ENCODE measurements at places on chromosomes 12 and 14. TPM values are rescaled to one million over a fixed set of nuclear protein-coding genes. Genes with fewer than 3 reads are reported as not detected.

- no peak for DNase-seq
These were observed 458.4 kb upstream of the RGS6 start for GRCh38 chr14:71473843-71474242.

GRCh38 chr14:102217987-102218421, 78.3 kb downstream of the WDR20 start:
- no peak for DNase-seq

GRCh38 chr14:92668276-92668973, 80.0 kb downstream of the LGMN start:
- no peak for DNase-seq

Gene MGST1
- total RNA-seq = 125 TPM

- no peak for DNase-seq
These were observed 18.1 kb upstream of the C12orf42 start for GRCh38 chr12:103513875-103514274.

DNA sequence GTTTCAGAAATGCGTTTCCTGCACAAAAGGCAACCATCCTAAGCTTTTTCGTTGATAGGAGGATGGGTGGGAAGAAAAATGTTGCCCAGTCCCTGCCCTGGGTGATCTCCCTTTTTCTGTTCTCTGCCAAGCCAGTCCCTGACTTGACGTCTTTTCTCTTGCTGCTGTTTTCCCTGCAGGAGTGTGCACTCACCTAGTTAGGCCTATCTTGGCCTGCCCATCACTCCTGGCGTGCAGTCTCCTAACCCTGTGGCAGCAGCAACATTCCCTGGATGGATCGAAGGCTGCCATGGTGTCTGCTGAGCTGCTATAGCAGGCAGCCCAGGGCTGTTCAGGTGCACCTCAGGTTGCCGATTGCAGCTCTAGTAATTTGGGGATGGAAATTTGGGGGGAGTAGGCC, 1.2 kb downstream of the UNC119B start:
- no peak for DNase-seq

GRCh38 chr12:116122628-116123027, 154.9 kb downstream of the MED13L start:
- DNase-seq = no peak

DNA sequence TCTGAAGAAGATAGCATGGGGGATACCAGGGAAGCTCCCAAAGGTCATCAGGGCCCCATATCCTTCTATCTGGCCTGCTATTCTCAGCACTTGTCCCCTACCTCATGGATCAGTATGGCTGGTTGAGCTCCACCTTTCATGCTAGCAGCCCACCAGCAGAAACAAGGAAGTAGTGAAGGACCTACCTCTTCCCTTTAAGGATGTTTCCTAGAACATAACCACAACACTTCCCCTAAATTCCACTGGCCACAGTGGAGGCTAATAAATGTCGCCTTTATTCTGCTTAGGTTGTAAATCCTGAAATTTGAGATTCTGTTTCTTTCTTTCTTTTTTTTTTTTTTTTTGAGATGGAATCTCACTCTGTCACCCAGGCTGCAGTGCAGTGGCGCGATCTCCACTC, 128.6 kb upstream of the PARP11 start:
- DNase-seq = no peak

DNA sequence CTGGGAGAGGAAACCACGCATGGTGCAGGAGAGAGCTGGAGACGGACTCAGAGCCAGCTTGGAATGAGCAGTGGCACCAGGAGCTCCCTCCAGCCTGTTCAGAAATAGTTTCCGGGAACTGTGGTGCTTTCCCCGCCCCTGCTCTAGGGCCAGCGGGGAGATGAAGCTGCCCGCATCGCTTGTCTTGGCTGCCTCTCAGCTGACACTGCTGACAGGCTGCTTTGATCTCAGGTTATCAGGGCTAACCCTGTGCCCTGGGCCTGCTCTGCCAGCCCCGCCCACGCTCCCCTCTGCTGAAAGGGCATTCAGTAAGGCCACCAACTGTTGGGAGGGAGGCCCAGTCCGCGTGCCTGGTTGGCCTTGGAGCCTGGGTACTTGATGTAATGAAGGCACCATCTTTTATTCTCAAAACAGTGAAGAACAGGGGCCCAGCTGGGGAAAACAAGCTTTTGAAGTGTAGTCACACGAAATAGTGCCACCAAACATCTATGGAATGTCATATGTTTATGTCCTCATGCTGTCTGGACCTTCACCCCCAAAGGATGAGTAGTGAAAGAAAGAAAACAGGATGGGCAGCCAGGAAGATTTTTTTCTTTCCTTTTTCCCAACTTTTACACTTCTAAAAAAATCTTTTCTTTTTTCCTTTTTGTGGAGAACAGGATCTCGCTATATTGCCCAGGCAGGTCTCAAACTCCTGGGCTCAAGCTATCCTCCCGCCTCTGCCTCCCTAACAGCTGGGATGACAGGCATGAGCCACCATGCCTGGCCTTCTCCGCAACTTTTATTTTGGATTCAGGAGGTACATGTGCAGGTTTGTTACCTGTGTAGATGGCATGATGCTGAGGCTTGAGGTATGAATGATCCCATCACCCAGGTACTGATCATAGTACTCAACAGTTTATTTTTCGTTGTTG, 115.9 kb upstream of the TBX3 start:
- no peak for DNase-seq

DNA sequence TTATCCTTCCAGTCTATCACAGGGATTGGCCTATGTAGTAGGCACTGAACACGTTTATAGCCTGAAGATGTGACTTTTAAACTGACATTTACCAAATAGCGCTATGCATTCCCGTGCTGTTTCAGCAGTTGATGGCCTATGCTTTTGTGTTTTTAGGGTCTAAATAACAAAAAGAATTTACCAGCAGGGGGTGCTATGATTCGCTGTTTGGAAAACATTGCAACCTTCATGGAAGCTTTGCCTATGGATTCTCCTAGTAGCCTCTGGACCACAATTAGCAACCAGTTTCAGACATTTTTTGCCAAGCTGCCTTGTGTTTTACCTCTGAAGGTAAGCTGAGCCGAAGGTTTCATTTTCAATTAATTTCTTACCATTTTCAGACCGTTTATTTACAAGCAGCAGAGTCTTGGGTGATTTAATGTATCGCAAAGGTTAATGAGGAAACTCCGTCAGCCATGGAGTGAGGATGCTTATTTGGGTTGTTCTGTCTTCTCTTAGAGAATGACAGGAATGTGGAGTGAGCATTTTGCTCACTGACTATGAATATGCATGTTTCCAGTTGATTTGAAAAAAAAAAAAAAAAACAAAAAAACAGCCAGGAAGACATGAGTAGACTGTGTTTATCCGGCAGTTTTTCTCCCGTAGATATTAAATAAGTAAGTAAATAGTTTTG, 133.1 kb downstream of the PRIMA1 start:
- peak; percentile 29 for DNase-seq

All from foreskin keratinocyte (primary cell).